ENCODE measurements at places on chromosomes 5 and 9.

GRCh38 chr9:133162861-133163503 lies 732 bp downstream of the GBGT1 start:
- no peak for ATAC-seq

DNA sequence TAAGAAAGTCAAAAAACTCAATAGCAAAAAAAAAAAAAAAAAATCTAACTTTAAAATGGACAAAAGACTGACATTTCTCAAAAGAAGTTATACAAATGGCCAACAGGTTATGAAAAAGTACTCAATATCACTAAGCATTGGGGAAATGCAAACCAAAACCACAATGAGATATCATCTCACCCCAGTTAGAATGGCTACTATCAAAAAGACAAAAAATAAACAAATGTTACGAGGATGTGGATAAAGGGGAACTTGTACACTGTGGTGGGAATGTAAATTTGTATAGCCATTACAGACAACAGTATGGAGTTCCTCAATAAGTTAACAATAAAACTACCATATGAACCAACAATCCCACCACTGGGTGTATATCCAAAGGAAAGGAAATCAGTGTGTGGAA lies 37.2 kb downstream of the ENC1 start:
- ATAC-seq: no peak

DNA sequence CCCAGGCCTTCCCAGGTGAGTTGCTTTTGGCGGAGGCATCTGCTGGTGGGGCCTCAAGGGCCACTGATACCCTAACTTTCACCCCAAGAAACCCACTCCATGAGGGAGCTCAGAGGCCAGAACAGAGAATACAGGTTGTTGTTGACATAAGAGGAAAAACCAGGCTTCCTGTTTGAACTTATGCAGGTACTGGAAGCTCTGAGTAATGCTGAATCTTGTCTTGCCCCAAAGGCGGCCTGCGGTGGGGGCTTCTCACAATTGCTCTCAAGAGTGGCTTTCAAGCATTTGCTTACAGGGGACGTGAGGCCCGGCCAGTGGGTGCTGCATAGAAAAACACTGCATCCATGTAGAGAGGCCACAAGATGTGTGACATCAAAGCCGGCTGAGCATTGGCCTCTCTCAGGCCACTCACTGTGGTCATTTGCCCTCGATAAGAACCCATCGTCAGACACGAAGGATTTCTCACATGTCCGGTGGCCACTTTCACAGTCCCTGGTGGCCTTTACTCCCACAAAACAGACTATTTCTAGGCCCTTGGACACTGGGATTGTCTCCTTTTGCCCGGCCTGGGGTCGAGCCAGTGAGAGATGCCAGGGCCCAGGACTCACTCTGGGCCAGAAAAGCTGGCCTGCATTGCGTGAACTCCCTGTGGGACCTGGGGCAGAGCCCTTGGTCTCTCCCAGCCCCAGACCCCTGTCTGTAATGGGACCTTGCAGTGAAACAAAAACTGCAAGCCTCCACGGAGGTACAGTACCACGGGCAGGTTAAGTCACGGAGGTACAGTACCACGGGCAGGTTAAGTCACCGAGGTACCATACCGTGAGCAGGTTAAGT lies 34.5 kb upstream of the TCF7 start:
- peak; percentile 76 for ATAC-seq

GRCh38 chr5:42629284-42629683 lies 127.3 kb upstream of the CCDC152 start:
- ATAC-seq: no peak

GRCh38 chr9:131478421-131478868 lies 24.3 kb upstream of the POMT1 start:
- ATAC-seq: peak; percentile 35

GRCh38 chr9:81266674-81267073 lies 422.7 kb downstream of the TLE1 start:
- ATAC-seq: no peak

DNA sequence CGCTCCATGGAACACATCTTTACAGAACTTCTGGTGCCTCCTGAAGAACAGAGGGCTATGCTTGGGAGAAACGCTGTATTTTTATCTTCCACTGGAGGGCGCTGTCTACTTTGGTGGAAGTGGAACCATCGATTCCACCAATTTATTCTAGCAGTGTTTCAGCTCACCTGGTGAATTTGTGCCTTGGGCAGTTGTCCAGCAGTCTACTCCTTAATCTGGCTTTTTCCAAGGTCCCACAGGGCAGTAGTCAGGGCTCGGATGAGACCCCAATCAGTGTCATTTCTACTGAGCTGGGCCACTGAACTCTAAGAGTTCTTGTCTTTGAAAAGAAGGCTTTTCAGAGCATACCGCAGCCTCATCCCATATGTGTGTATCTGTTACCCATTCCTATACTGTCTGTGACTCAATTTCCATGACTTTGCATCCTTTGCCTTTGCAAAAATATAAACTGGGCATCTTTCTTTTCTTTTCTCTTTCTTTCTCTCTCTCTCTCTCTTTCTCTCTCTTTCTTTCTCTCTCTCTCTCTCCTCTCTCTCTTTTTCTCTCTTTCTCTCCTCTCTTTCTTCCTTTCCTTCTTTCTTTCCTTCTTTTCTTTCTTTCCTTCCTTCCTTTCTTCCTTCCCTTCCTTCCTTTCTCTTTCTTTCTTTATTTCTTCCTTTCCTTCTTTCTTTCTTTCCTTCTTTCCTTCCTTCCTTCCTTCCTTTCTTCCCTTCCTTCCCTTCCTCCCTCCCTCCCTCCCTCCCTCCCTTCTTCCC lies 138.4 kb upstream of the ZNF618 start:
- ATAC-seq: no peak

- ATAC-seq: no peak
Measured at GRCh38 chr5:119656023-119656422, 26.7 kb downstream of the FAM170A start.

DNA sequence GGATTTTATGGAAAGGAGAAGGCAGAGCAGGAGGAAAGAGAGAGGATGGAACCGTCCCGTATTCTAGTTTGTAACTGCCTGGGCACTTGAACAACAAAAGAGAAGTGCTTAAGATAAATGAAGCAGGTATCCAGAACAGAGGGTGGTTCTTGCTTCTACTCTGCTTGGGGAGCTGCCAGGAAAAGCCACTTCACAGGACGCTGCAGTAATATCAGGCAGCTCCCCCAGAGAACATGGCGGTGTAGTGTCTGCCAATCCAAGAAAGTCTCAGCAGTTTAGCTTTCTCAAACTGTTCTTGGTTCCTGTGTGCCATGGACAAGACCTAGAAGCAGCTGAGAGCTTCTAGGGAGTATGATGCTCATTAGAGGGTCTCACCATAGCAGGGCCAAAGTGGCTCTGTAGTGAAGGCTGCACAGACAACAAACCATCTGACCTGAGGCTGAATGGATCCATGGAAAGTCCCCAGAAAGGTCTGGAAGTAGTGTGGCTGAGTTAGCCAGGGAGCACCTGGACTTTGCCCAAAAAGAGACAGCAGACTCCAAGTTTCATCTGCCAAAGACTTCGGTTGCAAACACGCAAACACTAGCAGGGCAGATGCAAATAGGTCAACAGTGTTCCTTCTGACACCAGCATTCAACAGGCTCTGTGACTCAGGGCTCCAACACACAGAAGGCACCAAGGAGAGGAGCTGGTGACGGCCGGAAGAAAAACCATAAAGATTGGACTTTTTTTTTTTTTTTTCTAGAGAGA lies 72.2 kb upstream of the TNFSF8 start:
- ATAC-seq: no peak

- no peak for ATAC-seq
Measured at GRCh38 chr5:172065431-172066065, 59.1 kb upstream of the FBXW11 start.

DNA sequence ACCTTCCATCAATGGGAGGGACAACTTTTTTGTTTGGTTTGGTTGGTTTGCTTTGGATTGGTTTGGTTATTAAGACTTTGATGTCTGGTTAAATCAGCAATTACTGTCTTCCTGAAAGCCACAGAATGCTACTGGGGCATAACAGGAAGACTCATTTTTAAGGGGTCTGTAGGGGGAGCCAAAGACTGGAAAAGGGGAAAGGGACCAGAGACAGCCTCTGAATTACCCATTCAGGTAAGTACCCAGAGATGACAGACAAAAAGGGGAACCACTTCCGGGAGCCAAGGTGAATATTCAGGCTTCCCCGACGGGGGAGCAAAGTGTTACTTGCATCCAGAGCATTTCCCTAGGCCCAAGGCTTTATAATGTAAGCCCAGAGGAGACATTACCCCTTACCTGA lies 4.6 kb upstream of the FEM1C start:
- ATAC-seq: no peak

DNA sequence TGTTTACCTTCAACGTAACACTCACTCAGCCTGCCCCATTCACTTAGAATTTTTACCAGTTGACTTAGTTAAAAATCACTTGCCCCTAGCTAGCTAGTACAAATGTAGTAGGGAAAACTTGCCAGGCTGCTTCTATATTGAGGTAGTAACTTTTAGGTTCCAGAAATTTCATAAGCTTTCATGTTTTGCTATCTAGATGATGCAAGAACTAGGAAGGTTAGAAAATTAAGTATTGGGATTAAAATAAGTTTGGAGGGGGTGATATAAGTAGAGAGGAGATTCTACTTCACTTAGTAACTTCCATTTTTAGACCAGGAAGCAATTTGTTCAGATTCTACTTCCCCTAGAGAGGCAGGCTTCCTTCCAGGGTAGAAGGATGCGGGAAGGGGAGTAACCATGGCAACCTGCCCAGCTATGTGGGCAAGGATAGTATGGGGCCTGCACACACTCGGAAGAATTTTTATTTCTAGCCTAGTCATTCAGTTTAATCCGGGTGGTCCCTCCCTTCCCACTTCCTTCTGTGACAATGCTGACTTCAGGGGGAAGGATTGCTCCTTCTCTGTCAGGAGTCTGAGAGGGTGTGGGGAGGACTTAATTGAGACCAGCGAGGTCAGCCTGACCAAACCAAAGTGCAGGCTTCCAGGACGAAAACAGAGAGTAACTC lies 4.2 kb downstream of the DAB2 start:
- no peak for ATAC-seq

DNA sequence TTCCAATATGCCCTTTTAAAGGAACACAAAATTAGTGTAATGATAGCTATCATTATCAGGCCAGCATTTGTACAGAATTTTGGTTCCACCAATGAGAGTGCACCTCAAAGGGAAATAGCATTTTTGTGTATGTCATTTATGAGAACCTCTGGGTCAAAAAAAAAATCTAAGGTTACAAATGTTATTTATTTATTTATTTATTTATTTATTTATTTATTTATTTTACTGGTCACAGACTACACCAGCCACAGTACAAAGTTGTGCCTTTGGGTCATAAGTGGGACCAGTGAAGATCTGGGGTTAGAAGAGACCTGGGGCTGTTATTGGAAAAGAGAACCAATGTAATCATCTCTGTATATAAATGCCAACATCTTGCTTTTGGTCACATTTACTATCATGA lies 523.9 kb downstream of the CETN3 start:
- no peak for ATAC-seq

- no peak for ATAC-seq
Measured at GRCh38 chr9:93958819-93959682, 3.9 kb upstream of the BARX1 start.

DNA sequence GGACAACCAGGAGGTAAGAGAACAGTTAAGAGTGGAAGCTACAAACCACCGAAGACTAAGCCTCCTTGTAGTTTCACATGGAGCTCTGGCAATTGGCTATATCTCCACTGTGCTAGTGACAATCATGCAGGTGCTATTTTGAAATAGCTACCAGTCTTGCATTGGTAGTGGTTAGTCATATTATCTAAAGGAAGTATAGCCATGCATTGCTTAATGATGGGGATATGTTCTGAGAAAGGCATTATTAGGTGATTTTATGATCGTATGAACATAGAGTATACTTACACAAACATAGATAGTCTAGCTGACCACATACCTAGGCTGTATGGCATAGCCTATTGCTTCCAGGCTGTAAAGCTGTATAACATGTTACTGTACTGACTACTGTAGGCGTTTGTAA lies 28.4 kb downstream of the HSDL2 start:
- ATAC-seq: no peak

DNA sequence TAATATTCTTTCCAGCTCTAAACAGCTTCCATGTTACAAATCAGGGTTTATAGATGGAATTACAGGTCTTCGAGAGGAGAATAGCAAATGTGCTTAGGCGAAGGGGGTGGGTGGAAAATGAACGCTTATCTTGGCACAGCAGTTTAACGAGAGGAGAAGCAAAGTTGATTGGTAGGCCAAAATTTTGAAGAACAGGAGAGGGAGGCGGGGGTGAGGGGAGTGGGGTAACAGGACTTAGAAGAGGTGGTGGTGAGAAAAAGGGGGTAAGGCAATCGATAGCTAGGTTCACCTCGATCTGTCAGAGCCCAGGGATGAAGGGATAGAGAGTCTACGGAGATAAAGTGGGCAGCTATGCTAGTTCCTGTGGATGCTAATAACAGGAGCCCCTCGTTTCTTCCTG lies 764 bp downstream of the ANKRA2 start:
- no peak for ATAC-seq

- ATAC-seq: no peak
Measured at GRCh38 chr9:113709721-113710120, 166.4 kb upstream of the ZNF618 start.

- no peak for ATAC-seq
Measured at GRCh38 chr5:92861531-92862285, 719.3 kb downstream of the NR2F1-AS1 start.

DNA sequence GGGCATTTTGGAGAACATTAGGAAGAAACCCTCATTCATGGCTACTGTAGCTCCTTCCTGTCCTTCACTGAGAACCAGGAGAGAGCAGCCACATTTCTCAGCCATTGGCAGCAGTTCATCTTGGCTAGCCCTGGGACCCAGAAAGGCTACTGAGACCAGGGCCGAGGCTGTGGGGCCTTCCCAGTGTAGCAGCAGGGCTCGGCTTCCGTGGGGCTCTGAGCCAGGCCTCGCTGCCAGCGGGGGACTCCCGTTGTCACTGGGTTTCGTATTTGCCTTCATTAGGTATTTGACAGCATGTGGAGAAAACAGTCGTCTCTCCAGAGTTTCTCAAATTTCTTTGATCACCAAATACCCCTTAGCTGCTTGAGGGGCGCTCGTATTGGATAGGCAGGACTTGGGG lies 37.3 kb upstream of the PRDM12 start:
- ATAC-seq: no peak

DNA sequence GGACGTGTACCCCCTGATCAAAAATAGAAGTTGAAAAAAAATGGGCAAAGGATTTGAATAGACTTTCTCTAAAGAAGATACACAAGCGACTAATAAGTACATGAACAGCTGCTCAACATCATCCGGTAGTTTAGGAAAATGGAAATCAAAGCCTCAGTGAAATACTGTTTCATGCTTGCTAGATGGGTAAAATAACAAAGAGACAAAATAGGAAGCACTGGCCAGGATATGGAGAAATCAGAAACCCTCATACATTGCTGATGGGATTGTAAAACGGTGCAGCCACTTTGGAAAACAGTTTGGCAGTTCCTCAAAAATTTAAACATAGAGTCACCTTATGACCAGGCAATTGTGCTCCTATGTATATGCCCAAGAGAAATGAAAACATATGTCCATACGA lies 65.0 kb upstream of the SUB1 start:
- no peak for ATAC-seq
